ENCODE measurements at places on chromosomes 6 and 20. TPM values are rescaled to one million over a fixed set of nuclear protein-coding genes. Genes with fewer than 3 reads are reported as not detected.
A peak's percentile ranks its signal among the peaks of the same experiment; 100 is the strongest.

LTB gene
- total RNA-seq = 0.96 TPM

GPSM3 gene
- 1.2 TPM for total RNA-seq

RAET1L gene
- not detected for total RNA-seq

TMEM14B gene
- total RNA-seq = 36.8 TPM

MRPS26 gene
- 30.6 TPM for total RNA-seq

OR2B6 gene
- total RNA-seq = not detected

GRCh38 chr6:25950297-25950696 is 12.3 kb upstream of the TRIM38 start:
- DNase-seq = no peak

DNA sequence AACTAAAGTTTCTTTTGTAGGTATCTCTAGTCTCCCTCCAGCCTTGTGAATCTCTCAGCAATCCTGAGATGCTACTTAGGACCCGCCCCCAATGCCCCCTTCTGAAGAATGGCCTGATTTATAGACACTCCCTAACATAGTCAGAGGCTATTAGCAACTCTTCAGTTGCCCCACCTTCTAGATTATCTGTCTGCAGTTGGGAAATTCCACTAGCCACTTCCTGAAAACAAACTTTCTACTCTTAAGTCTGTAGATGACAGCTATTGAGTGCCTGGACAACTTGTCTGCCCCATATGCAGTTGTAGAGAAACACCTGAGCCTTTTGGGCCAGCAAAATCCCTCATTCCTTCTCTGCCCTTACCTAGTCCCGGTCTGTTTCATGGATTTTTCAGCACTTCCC is 188.2 kb upstream of the PREP start:
- DNase-seq = no peak

DNA sequence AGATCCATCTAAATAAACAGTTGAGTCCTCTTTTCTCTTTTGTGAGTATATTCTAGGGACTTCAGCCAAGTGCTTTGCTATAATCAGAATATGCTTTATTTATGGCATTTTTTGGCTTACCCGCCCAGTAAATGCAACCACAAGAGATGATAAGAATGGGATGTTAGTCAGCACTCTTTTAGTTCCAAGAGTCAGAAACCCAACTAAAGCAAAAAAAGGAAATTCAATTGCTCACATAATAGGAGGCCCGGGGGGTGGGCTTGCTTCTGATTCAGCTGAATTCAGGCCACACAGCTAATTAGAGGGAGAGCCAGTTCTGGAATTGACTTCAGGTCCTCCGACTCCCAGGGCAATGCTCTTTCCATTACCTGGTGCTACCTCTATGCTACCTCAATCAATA is 250.6 kb downstream of the FARS2 start:
- DNase-seq = peak; percentile 81

GRCh38 chr6:15405129-15406068 is 159.5 kb downstream of the JARID2 start:
- DNase-seq = no peak

- no peak for DNase-seq
Measured at GRCh38 chr6:56019973-56020372, 144.6 kb upstream of the BMP5 start.

- no peak for DNase-seq
Measured at GRCh38 chr6:33998660-33999059, 147.2 kb downstream of the GRM4 start.

- no peak for DNase-seq
Measured at GRCh38 chr6:53032849-53033248, 32.4 kb upstream of the FBXO9 start.

- DNase-seq = peak; percentile 76
Measured at GRCh38 chr6:130075879-130076460, 57.6 kb downstream of the L3MBTL3 start.

GRCh38 chr6:126444659-126445273 is 104.9 kb downstream of the CENPW start:
- no peak for DNase-seq

- no peak for DNase-seq
Measured at GRCh38 chr6:45375449-45375848, 2.3 kb downstream of the SUPT3H start.

DNA sequence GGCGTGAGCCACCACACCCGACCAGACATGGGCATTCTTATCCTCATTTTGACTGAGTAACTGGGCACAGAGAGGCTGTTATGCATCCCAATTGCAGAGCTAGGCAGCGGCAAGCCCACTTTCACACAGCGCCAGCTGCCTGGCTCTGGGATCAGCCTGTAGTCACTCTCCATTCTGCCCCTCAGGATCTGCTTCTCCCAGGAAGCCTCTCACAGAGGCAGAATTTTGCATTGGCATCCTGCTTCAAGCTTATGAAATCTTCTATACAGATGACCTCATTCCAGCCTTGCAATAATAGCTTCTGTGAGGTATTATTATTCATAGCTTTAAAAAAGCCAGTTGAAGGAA is 37.0 kb upstream of the IER3 start:
- no peak for DNase-seq

- no peak for DNase-seq
Measured at GRCh38 chr6:108568551-108569305, 8.0 kb downstream of the FOXO3 start.

GRCh38 chr6:149985481-149985937 is 21.8 kb downstream of the ULBP1 start:
- no peak for DNase-seq

GRCh38 chr6:160013987-160014868 is 45.3 kb downstream of the IGF2R start:
- DNase-seq = no peak

DNA sequence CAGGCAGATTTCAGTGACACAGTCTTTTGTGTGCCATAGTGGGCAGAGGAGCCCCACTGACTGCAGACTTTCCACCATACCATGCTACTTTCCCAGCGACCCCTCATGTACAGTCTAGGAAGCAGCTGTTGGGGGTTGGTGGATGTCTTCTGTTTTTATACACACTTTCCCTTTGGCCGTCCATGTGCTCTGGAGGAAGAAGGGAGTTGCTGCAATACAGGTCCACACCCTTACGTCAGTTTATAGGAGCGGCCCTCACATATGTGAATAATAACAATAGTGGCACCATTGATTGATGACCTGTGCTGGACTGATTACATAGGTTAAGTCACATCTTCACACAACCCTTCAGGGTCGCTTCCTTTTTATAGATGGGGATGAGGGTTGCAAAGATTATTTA is 17.5 kb upstream of the CCN2 start:
- DNase-seq = no peak

DNA sequence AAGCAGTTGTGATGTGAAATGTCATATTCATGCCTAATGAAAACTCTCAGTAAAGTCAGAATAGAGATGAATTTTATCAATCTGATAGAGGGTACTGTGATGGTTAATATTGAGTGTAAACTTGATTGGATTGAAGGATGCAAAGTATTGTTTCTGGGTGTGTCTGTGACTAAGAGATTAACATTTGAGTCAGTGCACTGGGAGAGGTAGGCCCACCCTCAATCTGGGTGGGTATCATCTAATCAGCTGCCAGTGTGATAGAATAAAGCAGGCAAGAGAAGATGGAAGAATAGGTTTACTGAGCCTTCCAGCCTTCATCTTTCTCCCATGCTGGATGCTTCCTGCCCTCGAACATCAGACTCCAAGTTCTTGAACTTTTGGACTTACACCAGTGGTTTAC is 124.3 kb downstream of the CENPW start:
- no peak for DNase-seq

DNA sequence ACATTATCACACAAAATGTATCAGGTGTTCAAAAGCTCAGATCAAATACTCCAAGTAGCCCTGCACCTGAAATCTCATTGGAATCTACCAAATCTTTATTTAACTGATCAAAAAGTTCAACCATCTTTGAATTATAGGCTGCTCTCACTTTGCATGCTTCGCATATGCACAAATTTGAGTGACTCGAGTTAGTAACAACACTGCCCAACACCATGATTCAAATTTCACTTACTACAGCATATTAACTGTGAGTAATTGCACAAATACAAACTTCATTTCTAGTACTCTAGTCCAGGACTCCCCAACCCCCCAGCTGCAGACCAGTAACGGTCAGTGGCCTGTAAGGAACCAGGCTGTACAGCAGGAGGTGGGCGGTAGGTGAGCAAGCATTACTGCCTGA is 51.1 kb downstream of the WASF1 start:
- DNase-seq = no peak

DNA sequence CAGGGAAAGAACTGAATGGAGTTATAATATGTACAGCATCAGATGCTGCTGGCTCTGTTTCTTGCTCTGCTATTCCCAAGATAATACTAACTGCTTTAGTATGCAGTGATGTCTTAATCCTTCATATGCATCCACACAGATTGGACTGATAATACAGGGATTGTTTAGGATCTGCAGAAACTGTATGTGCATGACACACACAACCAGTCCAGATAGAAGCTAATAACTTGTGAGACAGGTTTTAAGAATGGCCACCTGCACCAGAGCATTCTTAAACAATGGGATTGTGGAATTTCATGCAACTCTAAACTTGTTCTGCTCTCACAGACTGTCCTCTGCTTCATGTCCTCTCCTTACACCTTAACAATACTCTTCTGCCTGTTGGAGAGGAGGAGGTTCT is 90.9 kb downstream of the SPTLC3 start:
- peak; percentile 73 for DNase-seq
